Neural progenitor cell (in vitro differentiated cells): ENCODE measurements at places on chromosomes 4 and X.
A peak's percentile ranks its signal among the peaks of the same experiment; 100 is the strongest.

DNA sequence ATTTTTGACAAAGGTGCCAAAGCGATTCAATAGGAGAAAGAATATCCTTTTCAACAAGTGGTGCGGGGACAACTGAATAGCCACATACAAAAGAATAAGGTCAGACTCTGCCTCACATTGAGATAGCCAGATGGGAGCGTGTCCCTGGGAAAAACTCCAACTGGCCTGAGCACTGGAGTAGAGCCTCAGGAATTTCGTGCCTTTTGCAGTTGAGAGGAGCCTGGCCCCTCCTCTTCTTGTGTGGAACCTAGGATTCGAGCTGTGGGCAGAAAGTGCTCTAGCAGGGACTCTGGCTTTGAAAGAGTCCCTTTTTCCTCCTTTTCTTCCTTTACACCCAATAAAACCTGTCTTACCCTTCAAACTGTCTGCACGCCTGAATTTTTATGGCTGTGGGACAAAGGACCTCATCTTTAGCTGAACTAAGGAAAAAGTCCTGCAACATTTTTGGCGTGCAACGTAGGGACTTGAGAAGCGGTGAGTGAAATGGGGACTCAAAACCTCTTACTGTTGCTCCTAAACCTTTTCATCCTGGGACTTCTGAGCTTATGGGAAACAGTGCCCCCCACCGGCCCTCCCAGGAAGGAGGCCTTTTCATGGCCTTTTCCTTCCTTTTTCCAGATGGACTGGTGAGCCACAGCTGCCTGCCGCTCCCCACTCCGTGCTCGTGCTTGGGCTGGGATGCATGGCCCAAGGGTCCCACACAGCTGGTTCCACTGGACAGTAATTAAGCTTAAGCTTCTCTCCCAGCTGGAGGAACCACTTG lies 68.6 kb downstream of the BMP15 start:
- H3K36me3 ChIP-seq, result no peaks in the 10 kb centered on the region
- H3K4me3 ChIP-seq, result no peak overlapping the region
- H3K27ac ChIP-seq, result no peak overlapping the region
- no peaks in the 10 kb centered on the region for H3K27me3 ChIP-seq

DNA sequence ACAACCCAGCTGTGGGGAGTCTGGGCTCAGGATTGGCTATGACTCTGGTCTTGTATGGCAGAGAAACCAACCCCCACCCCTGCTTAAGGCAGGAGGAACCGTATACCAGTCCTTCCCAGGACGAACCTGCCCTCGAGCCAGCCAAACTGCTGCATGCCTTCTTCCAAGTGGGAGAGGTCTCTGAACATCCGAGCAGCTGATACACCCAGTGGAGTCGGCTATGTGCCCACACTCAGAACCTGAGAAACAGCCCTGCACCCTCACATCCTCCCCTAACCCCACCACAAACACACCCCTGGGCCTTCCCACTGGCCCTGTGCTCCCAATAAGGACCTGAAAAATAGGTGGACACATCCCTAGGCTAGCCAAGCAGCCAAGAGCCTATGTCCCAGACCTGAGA lies 21.8 kb downstream of the C4orf33 start:
- H3K27ac ChIP-seq, result no peak overlapping the region
- DNase-seq, result no peak
- no peaks in the 10 kb centered on the region for H3K27me3 ChIP-seq
- H3K4me1 ChIP-seq, result no peaks in the 10 kb centered on the region
- H3K4me3 ChIP-seq, result no peak overlapping the region
- no peaks in the 10 kb centered on the region for H3K36me3 ChIP-seq

- H3K27me3 ChIP-seq, result no peaks in the 10 kb centered on the region
- no peak overlapping the region for H3K27ac ChIP-seq
- no peaks in the 10 kb centered on the region for H3K4me1 ChIP-seq
- no peak overlapping the region for H3K4me3 ChIP-seq
- DNase-seq, result no peak
- H3K36me3 ChIP-seq, result no peaks in the 10 kb centered on the region
Observed at GRCh38 chr4:110020646-110021443, 108.2 kb downstream of the EGF start.

DNA sequence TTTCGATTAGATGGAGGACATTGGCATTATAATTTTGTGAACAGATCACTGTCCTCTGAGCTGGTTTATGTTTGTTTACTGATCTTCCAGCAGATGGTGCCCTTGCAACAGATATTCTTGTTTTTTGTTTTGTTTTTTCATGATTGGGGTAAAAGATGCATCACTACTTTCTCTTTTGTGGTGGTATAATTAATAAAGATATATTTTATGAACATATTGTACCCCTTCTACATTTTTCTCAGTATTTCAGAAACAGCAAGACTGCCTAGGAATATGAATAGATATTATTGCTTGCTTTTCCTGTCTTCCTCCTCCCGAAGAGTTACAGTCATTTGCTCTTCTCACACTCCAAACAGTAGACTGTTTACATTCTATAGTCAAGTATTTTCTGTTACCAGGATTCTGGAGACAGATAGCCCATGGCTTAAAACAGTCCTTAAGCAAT lies 905.2 kb downstream of the TRAM1L1 start:
- no peak overlapping the region for H3K27ac ChIP-seq
- H3K27me3 ChIP-seq, result no peaks in the 10 kb centered on the region
- peak; percentile 17 for DNase-seq
- H3K4me3 ChIP-seq, result no peak overlapping the region
- no peaks in the 10 kb centered on the region for H3K36me3 ChIP-seq

DNA sequence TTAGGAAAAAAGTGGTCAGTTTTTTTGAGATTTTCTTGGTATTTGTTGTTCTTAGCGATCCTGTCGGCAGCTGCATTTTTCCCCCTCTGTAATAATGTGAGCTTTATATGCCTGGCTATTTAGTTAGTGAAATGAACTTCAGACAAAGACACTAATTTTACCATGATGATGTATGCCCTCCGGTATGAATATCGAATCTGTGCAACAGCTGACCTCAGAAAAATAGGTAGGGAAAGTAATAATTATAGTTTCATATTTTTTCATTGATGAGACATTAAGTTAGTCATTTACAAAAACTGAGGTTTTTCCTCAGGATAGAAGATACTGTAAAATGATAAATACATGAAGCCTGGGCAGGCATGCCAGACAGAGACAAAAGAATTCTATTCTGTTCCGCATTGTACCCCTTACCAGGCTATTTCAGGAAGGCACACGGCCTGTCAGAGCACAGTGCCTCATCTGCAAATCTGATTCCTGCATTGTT lies 155.8 kb downstream of the SHROOM3 start:
- H3K27ac ChIP-seq, result peak overlapping the region; percentile 99
- H3K4me3 ChIP-seq, result peak overlapping the region; percentile 4
- H3K36me3 ChIP-seq, result no peaks in the 10 kb centered on the region
- peaks cover 52% of the 10 kb centered on the region for H3K4me1 ChIP-seq
- DNase-seq, result no peak

GRCh38 chrX:23901805-23902204 lies 5.9 kb downstream of the APOO start:
- no peak overlapping the region for H3K4me3 ChIP-seq
- no peaks in the 10 kb centered on the region for H3K36me3 ChIP-seq
- no peaks in the 10 kb centered on the region for H3K27me3 ChIP-seq
- DNase-seq, result peak; percentile 88

DNA sequence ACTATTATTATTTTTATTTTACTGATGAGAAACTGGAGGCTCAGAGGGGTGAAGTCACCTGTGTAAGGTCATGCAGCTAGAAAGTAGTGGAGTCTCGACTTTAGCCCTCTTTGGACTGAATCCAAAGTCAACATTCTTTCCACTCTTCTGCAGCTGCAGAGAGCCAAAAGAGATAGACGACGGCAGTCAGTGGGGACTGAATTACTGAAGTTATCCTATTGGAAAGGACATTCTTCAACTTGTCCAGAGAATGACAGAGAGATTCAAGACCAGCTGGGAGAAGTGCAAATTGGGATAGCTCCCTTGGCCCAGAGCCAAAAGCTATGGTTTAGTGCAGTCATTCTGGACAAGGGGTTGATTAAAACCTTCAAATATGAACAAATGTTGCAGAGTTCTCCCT lies 42.5 kb downstream of the VGLL1 start:
- H3K4me1 ChIP-seq, result no peaks in the 10 kb centered on the region
- no peak overlapping the region for H3K4me3 ChIP-seq
- H3K36me3 ChIP-seq, result no peaks in the 10 kb centered on the region
- no peak for DNase-seq

- H3K4me1 ChIP-seq, result peaks cover 13% of the 10 kb centered on the region
- H3K27ac ChIP-seq, result no peak overlapping the region
- H3K36me3 ChIP-seq, result no peaks in the 10 kb centered on the region
- H3K4me3 ChIP-seq, result no peak overlapping the region
Observed at GRCh38 chrX:111103246-111103645, 7.3 kb downstream of the PAK3 start.

GRCh38 chr4:17670423-17670822 lies 56.0 kb downstream of the MED28 start:
- H3K4me3 ChIP-seq, result no peak overlapping the region
- H3K27me3 ChIP-seq, result no peaks in the 10 kb centered on the region
- H3K36me3 ChIP-seq, result no peaks in the 10 kb centered on the region
- DNase-seq, result no peak

GRCh38 chr4:41384992-41385391 lies 128.3 kb downstream of the UCHL1 start:
- DNase-seq, result no peak
- no peaks in the 10 kb centered on the region for H3K4me1 ChIP-seq
- H3K36me3 ChIP-seq, result no peaks in the 10 kb centered on the region
- no peak overlapping the region for H3K27ac ChIP-seq
- no peak overlapping the region for H3K4me3 ChIP-seq

- H3K27ac ChIP-seq, result no peak overlapping the region
- no peaks in the 10 kb centered on the region for H3K27me3 ChIP-seq
- H3K4me1 ChIP-seq, result no peaks in the 10 kb centered on the region
- DNase-seq, result no peak
- no peak overlapping the region for H3K4me3 ChIP-seq
Observed at GRCh38 chrX:37796310-37796709, 16.5 kb downstream of the CYBB start.

DNA sequence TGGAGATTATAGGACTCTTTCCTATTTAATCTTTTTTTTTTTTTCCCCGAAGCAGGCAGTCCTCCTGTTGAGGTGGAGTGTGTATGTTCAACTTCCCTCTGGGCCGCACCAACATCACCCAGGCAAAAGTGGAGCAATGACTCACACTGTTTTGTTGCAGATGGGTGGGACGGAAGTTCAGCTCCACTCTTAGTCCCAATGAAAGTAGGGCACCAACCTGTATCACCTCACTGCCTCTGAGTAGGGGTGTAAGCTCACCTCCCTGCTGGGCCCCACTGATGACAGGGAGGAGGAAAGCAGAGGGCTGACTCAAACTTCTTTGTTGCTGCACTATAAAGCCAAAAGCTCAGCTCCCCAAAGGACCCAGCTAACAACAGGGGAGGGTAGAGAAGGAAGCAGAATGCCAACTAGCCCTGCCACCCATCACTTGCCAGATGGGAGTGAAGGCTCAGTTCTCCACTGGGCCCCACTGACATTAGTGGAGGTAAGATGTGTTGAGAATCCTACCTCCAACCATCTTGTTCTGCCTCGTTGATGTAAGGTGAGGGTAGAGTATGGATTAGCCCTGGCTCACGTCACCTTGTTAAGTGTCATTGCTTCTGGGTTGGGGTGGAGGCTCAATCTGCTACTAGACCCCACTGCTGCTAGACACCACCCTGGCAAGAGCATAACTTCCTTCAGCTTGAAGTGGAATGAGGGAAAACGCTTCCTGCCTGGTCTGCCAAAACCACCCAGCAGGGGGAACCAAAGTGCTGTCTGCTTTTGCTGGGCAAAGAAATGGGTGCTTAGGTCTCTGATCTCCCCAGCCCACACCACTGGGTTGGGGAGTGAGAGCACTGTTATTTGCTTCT lies 14.1 kb downstream of the RPS6KA3 start:
- H3K36me3 ChIP-seq, result no peaks in the 10 kb centered on the region
- H3K4me3 ChIP-seq, result no peak overlapping the region
- no peaks in the 10 kb centered on the region for H3K27me3 ChIP-seq
- H3K4me1 ChIP-seq, result no peaks in the 10 kb centered on the region
- H3K27ac ChIP-seq, result no peak overlapping the region

DNA sequence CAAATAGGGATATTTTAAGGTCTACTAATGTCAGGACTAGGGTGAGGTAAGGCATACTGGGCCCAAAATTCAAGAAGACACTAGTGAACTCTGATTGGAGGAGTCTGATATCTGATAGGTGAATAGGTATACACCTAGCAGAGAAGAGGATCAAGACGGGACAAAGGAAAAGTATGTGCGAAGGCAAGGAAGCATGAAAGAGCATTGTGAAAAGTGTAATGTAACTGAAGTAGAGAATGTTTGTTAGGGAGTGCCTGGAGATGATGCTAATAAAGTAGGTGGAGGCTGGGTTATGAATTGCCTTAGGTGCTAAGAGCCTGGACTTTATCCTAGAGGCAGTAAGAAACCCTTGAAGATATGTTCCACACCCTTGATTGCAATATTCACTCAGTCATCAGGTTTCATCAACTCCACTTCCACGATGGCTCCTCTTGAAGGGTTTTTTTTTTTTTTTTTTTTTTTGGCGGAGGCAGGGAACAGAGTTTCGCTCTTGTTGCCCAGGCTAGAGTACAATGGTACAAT lies 49.9 kb upstream of the XIAP start:
- H3K27me3 ChIP-seq, result no peaks in the 10 kb centered on the region
- no peak overlapping the region for H3K27ac ChIP-seq
- no peaks in the 10 kb centered on the region for H3K4me1 ChIP-seq
- H3K36me3 ChIP-seq, result no peaks in the 10 kb centered on the region
- H3K4me3 ChIP-seq, result no peak overlapping the region

DNA sequence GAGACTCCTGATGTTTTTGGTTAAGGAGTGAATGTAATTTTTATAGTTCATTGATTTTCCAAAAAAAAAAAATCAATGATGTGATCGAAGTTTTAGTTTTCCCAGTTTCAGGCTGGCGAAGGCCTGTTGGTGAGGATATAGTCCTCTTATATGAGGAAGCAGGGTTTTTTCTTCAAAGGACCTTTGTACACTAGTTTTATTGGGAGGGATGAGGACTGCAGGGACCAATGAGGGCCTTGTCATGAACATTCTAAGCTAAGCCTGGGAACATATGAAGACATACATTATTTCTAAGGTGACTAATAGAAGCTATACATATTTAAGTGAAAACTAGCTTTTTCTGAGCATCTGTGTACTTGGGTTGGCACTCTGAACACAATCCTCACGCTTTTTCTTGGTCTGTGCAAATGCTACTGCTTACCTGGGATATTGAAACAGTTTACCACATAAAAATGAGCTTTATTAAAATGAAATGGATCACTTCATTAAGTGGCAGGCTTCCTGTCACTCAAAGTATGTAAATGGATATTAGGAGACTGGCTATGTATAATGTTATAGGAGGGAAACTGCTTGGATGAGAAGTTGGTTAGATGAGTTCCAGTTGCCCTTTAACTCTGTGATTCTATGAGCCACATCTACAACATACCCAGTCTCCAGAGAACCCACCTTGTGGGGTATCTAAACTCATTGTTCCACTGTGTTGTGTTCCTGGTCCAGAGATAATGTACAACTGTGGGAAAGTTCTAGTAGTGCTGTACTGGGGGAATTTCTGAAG lies 43.5 kb downstream of the SLC4A4 start:
- H3K27me3 ChIP-seq, result no peaks in the 10 kb centered on the region
- DNase-seq, result no peak
- H3K4me3 ChIP-seq, result no peak overlapping the region
- no peaks in the 10 kb centered on the region for H3K4me1 ChIP-seq
- no peak overlapping the region for H3K27ac ChIP-seq
- H3K36me3 ChIP-seq, result no peaks in the 10 kb centered on the region

- no peak for DNase-seq
- no peak overlapping the region for H3K4me3 ChIP-seq
- H3K4me1 ChIP-seq, result no peaks in the 10 kb centered on the region
Observed at GRCh38 chr4:109764376-109764775, 34.5 kb upstream of the PLA2G12A start.

GRCh38 chrX:40446921-40447320 lies 133.8 kb upstream of the ATP6AP2 start:
- no peaks in the 10 kb centered on the region for H3K27me3 ChIP-seq
- H3K4me1 ChIP-seq, result peaks cover 38% of the 10 kb centered on the region
- H3K36me3 ChIP-seq, result no peaks in the 10 kb centered on the region
- H3K27ac ChIP-seq, result no peak overlapping the region
- DNase-seq, result no peak
